ENCODE measurements at places on chromosomes 1 and 21. TPM values are rescaled to one million over a fixed set of nuclear protein-coding genes. Genes with fewer than 3 reads are reported as not detected.
A peak's percentile ranks its signal among the peaks of the same experiment; 100 is the strongest.

- DNase-seq: no peak
Observed at GRCh38 chr1:239301251-239301650, 85.1 kb upstream of the CHRM3 start.

GRCh38 chr1:30815556-30815955 lies 58.0 kb upstream of the LAPTM5 start:
- DNase-seq: no peak

DNA sequence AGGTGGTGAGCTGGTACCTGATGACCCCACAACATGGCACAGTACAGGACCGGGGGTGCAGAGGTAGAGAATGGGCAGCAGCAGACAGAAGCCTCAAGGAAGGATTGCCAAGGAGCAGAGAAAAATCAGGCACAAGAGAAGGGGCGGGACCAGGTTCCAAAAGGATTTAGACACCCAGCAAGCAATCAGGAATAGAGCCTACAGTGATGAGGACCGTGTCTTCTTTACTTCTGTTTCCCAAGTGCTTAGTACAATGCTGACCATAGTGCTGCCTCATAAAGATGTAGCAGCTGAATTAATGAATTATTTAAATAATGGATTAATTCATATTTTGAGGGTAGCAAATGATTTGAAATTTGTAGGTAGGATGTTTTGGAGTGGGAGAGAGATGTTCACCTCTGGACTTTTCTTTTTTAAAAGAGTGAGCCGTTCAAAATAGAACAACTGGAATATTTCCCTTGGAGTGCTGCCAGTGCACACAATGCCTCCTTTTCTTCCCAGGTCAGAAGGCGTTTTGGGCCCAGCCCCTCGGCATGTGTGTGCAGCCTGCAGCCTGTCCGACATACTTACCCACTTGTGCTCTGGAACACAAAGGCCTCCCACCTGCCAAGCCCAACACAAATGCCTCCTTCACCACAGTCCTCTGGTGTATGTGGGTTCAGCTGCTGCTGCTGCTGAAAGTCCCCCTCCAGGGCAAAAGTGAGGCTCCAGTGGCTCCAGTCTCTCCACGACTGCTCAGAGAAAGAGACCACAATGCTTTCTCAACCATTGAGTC lies 19.6 kb downstream of the KANK4 start:
- no peak for DNase-seq

NMNAT1 gene
- 15.2 TPM for polyA plus RNA-seq

DNA sequence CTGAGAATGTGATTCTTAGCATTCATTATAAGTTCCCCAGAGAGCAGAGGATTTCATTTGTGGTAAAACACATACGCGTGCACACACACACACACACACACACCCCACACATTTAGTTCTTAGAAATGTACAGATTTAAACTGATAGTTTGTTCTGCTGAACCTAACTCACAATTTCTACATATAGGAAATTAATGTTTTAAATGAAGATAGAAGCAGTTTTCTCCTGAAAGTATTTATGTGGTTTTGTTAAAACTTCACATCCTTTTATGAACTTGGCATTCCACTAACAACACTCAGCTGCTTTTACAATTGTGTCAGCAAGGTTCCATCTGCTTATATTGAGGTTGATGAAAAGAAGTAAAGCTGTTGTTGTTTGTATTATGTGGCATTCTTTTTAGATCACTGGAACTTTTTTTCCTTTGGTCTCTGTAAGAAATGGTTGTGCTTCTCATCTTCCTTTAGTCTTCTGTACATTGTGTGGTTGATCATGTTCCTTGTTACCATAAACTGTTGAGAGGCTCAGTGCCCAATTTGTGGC lies 41.6 kb downstream of the AK4 start:
- no peak for DNase-seq

- DNase-seq: peak; percentile 92
Observed at GRCh38 chr1:24540906-24541710, 14.8 kb upstream of the NCMAP start.

LEFTY1 gene
- polyA plus RNA-seq: 0.58 TPM

- DNase-seq: no peak
Observed at GRCh38 chr1:86887479-86888162, 26.3 kb downstream of the SELENOF start.

DNA sequence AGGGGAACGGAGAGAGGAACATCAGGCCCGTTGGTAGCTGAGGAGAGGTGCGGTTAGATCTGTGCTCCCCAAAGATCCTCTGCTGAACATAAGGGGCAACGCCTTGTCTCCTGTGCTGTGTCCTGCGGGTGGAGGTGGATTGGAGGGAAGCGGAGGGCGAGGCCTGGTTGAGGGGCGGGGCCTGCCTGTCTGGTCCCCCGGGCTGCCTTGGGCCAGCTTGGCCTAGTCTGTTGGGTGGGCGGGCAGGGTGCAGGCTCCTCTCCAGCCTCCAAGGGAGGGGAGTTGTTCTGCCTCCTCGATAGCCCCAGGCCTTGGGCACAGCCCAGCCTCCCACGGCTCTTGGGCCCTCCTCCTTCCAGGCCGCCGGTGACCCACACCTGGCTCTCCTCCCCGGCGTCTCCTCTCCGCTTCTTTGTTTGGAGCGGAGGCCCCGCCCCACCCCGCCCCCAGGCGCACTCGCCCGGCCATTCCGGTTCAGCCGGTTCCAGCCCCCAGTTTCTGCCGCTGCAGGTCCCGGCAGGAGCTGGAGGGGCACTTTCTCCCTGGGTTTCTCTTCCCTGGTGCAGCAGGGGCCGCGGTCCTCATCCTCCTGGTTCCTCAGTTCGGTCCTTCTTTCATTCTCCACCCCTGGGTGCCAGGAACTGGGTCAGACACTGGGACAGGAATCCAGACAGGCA lies 19.4 kb downstream of the PTPRF start:
- peak; percentile 95 for DNase-seq

DNA sequence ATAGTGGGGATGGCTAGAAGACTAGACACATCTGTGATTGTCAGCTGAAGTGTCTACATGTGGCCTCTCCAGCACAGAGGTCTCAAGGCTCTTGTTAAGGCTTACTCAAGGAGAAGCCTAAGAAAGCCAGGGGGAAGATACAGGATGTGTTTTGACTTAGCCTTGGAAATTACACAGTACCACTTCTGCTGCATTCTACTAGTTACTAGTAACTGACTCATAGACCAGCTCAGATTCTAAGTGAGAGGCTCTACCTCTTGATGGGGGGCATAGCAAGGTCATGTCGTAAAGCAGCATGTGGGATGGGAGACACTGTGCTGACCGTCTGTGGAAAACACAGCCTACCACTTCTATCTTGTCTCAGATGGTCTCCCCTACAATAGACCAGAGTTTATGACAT lies 99.5 kb downstream of the UBE2U start:
- DNase-seq: no peak

SERTAD4 gene
- polyA plus RNA-seq: 2.2 TPM

NUP210L gene
- polyA plus RNA-seq: 0.03 TPM

- no peak for DNase-seq
Observed at GRCh38 chr1:209262631-209263030, 320.9 kb upstream of the CAMK1G start.

MYOC gene
- polyA plus RNA-seq: 0.60 TPM

- DNase-seq: no peak
Observed at GRCh38 chr1:32127409-32128198, 19.7 kb downstream of the KPNA6 start.

DNA sequence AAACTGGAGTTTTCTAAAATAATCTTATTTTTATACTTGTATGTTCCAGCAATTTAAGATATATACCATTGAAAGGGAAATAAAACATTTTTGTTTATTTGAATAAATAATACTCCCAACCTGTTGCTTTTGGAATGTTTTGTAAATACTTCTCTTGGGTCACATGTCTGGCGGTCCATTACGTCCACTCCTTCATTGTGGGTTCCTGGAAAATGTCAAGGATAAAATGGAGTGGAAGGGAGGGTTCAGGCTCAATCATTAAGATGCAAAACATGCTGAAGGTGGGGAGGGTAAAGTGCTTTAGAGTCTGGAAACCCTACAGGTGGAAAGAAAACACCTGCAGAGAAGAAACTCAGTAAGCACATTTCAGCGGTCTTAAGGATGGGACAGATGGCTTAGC lies 34.2 kb upstream of the FAM3B start:
- no peak for DNase-seq

- no peak for DNase-seq
Observed at GRCh38 chr1:30759718-30760281, 2.2 kb upstream of the LAPTM5 start.

CSMD2 gene
- polyA plus RNA-seq: 0.36 TPM

DNA sequence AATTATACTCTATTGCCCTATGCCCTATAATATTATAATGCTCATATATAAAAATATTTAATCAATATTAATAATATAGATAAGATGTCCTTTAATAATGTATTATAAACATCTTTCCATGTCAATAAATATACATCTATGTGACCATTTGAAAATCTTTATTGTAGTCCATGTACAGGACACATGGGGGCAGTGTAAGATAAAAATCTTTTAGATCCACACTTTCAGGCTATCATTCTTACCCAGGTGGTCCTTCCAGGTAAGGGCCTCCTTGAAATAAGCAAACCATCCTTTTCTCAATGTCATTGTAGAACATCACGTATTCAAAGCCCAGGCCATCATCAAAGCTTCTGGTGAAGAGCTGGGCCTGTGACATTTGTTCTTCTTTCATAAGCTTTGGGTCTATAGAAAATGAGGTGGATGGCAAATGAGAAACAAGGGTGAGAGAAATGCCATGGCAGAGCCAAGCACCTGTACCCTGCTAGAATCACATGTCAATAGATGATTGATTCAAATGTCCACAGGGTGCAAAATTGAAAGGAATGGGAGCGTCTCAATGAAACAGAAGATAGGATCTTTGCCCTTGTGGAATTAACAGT lies 20.2 kb downstream of the THEM4 start:
- DNase-seq: no peak

DNA sequence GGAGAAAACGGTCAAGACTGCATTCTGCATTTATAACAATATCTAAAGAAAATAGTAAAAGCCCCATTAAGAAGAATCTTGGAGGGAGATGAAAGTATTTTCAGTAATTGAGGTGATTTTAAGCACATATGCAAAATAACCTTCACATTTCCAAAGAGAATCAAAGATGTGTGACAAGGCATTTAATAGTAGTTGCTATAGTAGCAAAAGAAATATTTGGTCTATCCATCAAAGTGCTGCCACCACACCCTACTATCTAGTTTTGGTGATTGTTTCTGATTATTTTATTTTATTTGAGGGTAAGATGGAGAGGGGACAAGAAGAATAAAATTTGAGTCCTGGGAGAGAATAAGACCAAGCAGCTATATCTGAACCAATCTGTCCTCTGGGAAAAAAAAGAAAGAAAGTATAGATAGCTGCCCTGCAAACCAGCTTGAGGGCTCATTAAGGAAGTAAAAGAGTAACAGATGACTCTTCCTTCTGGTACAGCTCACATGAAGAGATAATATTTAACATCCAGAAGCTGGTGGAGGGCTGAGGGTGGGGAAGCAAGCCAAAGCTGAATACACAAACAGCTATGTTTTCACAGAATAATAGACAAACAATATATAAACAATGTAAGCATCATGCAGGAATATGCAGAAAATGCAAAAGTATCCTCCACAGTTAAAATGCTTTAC lies 47.2 kb upstream of the RASAL2 start:
- peak; percentile 62 for DNase-seq

- DNase-seq: no peak
Observed at GRCh38 chr1:77388661-77389060, 106.8 kb downstream of the AK5 start.

DNA sequence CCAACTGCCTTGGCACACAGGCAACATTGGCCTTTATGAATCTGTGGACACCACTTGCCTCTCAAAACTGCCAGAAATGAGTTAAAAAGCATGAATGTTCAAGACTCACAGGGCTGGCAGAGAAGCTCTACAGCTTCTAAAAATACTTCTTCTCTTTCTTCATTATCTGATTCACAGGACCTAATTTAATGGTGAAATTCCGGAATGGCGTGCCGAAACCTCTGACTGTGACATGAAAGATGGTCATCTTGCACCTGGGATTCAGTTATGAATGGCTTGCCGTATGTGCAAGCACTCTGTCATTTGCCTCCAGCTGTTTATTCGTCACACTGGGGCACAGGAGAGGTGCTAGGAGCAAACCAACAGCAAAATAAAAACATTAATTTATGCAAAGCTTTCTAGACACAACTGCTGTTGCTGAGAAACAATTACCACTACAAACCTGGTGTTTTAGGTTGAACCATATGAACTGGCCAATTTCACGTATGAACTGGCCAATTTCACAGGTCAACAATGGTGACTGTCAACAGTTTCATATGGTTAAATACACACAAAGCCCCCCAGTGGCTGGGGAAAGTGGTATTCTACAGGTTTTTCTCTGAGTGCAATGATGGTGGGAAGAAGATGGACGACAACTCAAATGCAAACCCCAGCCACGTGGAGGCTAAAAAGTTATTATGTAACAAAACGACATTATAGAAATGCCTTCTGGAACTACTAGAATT lies 648.3 kb downstream of the KIF26B start:
- DNase-seq: no peak

SF3B4 gene
- 57.3 TPM for polyA plus RNA-seq

GRCh38 chr21:41086569-41086968 lies 81.4 kb upstream of the BACE2 start:
- no peak for DNase-seq

DNA sequence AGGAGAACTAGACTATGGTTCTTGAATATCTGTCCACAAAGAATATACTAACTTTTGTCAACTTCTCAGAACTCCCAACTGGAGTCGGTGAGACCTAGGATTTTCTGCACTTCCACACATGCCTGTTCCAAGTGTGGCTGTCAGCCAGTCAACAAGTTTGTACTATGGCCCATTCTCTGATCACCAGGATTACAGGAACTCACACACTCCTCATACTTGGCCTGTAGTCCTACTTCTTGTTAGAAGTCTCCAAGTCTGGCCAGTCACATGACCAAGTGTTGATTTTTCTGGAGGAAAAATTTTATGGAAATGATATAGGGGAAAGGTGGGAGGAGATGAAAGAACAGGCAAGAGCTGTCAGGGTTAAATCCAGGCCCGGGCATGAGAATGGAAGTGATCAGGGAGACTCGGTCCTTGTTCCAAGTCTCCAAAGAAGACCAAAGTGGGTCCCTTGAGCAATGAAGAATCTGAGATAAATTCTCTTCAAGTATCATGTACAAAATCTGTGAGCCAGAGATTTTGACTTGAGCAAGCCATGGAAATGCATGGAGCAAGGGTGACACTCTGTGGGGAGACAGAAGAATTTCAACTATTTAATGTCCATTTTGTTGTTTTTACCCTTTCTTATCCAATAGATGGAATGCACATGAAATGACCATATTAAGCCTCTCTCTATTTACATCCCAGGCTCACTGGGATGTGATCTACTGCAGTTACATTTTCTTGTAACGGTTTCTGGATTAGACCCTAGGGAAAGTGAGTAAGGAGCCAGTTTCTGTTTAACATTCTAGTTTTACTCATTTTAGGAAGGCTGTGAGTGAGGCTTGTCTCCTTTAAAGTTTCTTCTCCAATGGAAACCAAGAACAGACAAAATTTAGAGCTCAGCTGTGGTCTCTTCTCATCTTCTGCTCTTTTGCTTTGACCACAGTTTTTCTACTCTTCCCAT lies 320.9 kb downstream of the ASTN1 start:
- no peak for DNase-seq

- no peak for DNase-seq
Observed at GRCh38 chr1:172530000-172530399, 3.0 kb upstream of the SUCO start.

DNA sequence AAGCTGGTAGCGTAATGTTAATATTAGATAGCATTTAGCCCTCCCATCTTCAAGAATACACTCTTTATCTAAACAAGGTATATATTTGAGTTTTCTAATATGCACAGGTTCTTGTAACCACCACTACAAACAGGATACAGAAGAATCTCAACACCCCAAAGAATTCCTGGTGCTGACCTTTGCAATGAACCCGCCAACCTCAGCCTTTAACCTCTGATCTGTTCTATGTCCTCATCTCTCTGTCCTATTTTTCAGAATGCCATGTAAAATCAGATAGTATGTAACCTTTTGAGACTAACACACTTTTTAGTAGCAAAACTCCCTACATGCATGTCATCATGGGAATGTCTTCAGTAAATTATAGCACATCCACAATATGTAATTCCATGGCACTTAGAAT lies 71.1 kb downstream of the LRRC8C start:
- DNase-seq: no peak

All from large intestine (tissue), 12 donors.